Activated B cell treated with CpG ODN at 0.5 μM for 24 hours (primary cell): ENCODE measurements at places on chromosomes 16 and 17. TPM values are rescaled to one million over a fixed set of nuclear protein-coding genes. Genes with fewer than 3 reads are reported as not detected.

- no peaks in the 10 kb centered on the region for H3K27me3 ChIP-seq
- peak overlapping the region; percentile 73 for H3K4me3 ChIP-seq
- peak overlapping the region; percentile 86 for H3K27ac ChIP-seq
- H3K4me1 ChIP-seq, result peaks cover 88% of the 10 kb centered on the region
- no peak for DNase-seq
- peaks cover 16% of the 10 kb centered on the region for H3K36me3 ChIP-seq
These were observed 4.7 kb upstream of the IGSF6 start for GRCh38 chr16:21656795-21657768.

- no peak for DNase-seq
- peak overlapping the region; percentile 21 for H3K4me3 ChIP-seq
- no peaks in the 10 kb centered on the region for H3K36me3 ChIP-seq
- peaks cover 47% of the 10 kb centered on the region for H3K4me1 ChIP-seq
- peak overlapping the region; percentile 73 for H3K27ac ChIP-seq
These were observed 73.6 kb upstream of the MRTFB start for GRCh38 chr16:13997526-13997925.

- H3K27me3 ChIP-seq, result no peaks in the 10 kb centered on the region
- H3K4me3 ChIP-seq, result peak within 1 kb of the TSS; percentile 98
- peaks cover 44% of the 10 kb centered on the region for H3K4me1 ChIP-seq
- H3K36me3 ChIP-seq, result peaks cover 29% of the 10 kb centered on the region
- H3K27ac ChIP-seq, result peak within 1 kb of the TSS; percentile 98
These were observed at the start of gene YWHAE for GRCh38 chr17:1399679-1400512. TSS of gene YWHAE (minus strand) at chr17:1400222. CDS start at chr17:1400110, 112 bp downstream.

GRCh38 chr16:65122724-65123395, 997 bp upstream of the CDH11 start:
- peaks cover 28% of the 10 kb centered on the region for H3K27me3 ChIP-seq
- no peaks in the 10 kb centered on the region for H3K36me3 ChIP-seq
- no peaks in the 10 kb centered on the region for H3K4me1 ChIP-seq

DNA sequence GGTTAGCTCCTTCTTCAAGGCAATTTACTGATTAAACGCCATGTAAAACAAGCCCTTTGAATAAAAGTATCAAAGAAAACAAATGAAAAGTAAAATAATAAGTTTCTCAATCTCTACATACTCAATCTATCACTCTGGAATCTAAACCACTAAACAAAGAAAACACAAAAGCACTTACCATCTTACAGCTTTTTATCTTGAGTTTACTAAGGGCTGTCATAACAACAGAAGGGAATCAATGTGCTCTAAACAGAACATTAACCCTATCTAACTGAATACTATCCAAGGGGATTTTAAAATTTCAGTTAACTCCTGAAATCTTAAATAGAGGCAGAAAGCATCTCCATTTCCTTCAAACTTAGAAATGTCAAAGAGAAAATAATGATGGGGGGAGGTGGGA, 3.4 kb downstream of the SKA2 start:
- H3K27me3 ChIP-seq, result no peaks in the 10 kb centered on the region
- peaks cover 14% of the 10 kb centered on the region for H3K4me1 ChIP-seq

The HID1 gene
- 1.5 and 2.1 TPM in 2 replicates for total RNA-seq
